ENCODE measurements at places on chromosomes 13 and 19.
A peak's percentile ranks its signal among the peaks of the same experiment; 100 is the strongest.

DNA sequence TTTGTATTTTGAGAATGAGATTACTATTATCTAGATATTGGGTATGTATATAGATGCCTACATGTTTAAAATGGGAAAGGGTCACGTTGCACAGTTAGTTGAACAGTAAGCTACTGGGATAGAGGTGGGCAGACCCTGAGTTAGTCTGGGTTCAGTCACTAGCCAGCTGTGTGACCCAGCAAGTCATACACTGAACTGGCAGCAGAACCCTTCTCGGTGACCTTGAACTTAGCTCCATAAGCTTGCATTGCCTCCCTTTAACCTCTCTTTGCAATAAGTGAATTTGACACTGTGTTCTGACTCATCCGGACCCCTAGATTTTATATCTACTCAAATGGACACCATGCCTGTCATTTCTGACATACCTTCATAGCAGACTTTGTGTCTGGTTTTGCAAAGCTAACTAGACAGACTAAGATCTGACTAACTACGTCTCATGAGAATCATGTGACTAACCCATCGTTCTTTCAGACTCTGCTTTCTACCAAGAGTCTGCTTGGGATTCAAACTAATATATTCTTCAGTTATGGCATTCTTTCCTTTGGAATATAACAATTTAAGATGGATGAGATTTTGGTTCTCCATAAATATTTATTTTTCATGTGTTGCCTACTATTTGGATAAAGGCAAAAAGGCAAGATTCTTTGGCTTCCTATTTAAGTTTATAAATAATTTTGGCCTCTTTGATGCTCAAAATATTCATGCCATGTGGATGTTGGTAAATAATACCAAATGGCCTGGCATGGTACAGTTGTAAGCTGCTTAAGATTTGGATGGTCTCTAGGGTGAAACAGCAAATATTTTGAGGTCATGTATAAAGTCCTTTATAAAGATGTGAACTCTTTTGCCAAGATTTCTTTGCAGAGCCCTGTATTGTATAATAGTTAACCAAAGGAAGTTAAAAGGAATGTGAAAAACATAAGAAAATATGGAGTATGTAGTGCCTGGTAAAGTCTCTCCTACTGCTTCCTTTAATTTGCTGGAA is 159.3 kb downstream of the ITGBL1 start:
- no peak for DNase-seq

- DNase-seq = no peak
These were observed 13.6 kb upstream of the ANGPTL8 start for GRCh38 chr19:11225815-11226214.

GRCh38 chr19:55809381-55810058 is 22.3 kb downstream of the NLRP11 start:
- peak; percentile 91 for DNase-seq

DNA sequence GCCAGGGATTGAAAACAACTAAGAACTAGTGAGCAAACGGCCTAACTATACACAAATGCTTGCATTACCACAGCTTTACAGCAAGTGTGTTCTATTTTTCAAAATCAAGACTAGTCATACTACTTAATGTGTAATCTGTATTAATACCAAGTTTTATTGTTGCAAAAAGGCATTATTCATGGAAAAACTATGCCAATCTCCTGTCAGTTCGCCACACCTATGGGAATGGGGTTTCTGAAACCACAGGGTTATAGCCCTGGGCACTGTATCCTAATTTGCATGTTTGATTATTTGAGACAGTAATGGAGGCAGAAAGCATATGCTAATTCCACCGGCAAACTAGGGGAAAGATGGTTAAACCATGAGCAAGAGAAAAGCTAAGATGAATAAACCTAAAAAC is 14.3 kb downstream of the GAS6 start:
- DNase-seq = no peak

GRCh38 chr13:74193391-74193790 is 59.2 kb upstream of the KLF12 start:
- no peak for DNase-seq

GRCh38 chr13:109957875-109958274 is 171.5 kb upstream of the IRS2 start:
- no peak for DNase-seq

DNA sequence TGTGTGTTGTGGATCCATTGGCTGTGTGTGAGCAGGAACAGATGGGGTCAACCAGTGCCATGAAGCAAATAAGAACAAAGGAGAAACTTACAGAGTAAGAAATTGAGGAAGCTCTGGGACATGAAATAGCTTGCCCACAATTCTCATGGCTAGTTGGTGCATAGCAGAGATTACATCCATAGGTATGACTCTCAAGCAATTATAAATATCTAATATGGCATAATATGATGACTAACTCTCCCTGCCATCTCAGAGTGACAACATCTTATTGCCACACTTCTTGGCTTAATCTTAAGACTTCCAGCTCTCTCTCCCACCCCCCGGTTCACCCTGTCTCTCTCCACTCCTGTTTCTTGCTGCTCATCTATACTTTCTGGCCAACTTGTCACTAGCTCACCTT is 53.3 kb downstream of the OXGR1 start:
- DNase-seq = no peak

DNA sequence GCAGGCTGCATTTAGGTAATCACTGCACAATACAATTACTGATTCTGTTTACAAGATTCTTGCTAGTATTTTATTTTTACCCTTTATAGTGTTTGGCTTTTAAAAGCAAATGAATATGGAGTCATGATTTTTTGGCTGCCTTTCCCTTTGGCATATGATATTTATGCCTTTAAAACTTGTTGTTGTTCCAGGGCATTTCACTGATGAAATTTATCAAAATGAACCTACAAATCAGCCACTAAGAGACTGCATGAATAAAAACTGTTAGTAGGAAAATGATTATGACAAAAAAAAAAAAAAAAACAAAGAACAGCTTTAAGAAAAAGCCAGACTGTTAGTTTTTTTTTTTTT is 2.6 kb downstream of the CPB2 start:
- no peak for DNase-seq

DNA sequence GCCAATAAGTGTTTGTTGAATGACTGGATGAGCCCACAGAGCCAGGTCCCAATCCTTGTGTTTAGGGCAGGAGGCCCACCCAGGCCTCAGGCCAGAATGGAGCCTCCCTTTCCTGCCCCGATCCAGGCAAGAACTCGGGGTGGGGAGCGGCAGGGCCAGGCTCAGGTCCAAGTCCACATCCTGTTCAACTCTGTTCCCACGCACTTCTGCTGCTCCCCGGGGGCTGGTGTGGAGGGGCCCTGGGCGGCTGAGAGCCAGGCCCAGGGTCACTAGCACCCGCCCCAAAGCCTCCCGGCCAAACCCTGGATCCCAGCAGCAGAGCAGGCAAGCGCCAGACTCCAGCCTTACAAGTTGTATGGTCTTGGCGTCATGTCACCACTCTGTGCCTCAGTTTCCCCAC is 8.0 kb downstream of the ANGPTL8 start:
- no peak for DNase-seq

DNA sequence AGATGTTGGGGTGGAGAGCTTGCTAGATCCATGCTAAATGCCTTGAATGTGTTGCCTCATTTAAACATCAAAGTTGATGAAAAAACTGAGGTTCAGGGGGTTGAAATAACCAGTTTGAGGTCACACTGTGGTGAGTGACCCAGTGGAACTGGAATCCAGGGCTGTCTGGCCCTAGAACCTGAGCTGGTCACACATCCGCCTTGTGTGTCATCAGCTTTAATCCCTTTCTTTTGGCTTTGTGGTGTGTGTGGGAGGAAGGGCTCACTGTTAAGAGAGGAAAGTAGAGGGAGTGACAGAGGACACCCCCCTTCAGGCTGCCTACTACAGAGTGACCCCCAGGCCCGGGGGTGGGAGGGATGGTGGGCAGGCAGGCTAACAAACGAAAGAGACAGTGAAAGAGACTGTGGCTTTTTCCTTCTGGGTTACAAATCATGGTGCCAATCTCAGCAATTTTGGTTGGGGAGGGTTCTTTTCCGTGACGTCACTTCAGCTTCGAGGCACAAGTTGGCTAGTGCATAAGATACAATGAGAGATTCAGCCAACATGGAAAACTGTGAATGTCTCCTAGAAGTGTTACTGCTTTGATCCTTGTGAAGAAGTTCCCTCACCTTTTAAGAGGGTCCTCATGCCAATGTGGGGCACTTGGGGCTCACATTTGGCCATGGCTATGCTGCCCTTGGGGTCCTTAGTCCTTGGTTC is 164.9 kb downstream of the DLEU7 start:
- DNase-seq = no peak
